ENCODE measurements at places on chromosomes 1 and 21. TPM values are rescaled to one million over a fixed set of nuclear protein-coding genes. Genes with fewer than 3 reads are reported as not detected.
A peak's percentile ranks its signal among the peaks of the same experiment; 100 is the strongest.

TTLL10 gene
- not detected for total RNA-seq

- peak; percentile 60 for DNase-seq
Measured at GRCh38 chr1:60848583-60849188, 233.7 kb upstream of the NFIA start.

- peak; percentile 70 for DNase-seq
Measured at GRCh38 chr1:204479387-204480136, 15.0 kb downstream of the PIK3C2B start.

ZNF691 gene
- total RNA-seq: 11.1 TPM

DNA sequence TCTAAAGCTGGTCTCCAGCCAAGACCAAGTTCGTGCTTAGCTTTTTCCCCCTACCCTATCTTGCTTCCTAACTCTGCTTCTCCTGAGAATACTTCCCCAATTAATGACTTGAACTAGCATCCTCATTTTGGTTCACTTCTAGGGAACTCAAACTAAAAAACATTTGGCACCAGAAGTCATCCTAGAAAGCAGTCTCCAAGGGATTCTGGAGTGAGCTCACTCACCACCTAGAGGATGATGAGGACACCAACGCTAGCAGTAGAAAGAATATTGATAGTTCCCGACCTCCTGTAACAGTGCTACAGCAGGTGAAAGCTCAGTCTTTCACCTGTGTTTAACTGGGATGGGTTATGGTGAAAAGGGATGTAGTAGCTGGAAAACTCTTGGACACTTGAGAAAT lies 4.7 kb upstream of the PSMB2 start:
- DNase-seq: no peak

AGPAT3 gene
- 31.0 TPM for total RNA-seq

- no peak for DNase-seq
Measured at GRCh38 chr1:203722909-203723308, 42.1 kb upstream of the LAX1 start.

TTLL7 gene
- total RNA-seq: 41.0 TPM

NOS1AP gene
- 0.62 TPM for total RNA-seq

- DNase-seq: no peak
Measured at GRCh38 chr1:55131801-55132200, 83.4 kb downstream of the USP24 start.

LEPR gene
- total RNA-seq: 19.4 TPM

DNA sequence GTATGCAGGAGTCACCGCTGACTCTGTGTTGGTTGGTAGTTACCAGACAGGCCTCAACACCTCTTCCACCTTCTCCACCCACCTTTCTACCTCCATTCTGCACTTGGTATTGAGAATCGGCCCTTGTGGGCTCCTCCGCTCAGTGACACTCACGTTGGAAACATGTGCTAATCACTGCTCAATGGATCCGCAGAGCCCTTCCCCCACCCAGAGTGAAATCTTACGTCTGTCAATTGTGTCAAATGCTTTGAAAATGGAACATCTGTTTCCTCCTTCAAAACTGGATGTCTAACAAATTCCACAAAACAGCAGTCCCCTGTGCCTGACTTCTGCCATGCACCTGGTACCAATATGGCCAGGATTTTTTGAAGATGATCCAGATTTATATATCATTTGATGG lies 65.5 kb upstream of the NRIP1 start:
- DNase-seq: no peak

DNA sequence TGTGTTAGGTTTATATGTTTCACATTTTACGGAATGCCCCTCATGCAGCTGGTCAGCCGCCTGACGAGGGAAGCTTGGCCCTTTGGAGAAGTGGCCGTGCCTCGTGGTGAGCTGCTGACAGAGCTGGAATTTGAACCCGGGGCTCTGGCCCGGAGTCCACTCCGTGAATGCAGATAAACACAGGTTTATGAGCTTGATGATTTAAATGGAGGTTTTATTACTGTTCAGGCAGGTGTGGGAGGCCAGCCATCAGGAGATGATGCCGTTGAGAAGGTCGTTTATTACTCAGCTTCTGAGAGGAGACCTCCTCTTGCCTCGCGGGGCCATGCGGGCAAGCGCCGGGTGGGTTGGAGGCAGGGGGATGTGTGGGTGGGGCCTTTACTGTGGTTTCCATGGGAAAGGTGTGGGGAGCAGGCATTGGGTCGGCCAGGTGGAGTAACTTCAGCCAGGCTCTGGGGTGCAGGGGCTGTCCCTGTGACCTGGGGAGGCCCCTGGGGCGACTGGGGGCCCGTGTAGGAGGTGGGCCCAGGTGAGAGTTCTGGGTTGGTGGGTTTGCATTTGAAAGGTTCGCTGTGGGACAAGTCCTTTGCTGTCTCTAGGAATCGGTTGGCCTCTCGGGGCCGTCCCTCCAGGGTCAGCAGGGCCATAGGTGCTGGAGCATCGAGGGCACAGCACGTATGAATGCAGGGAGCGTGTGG lies 22.0 kb downstream of the PRKCZ start:
- DNase-seq: no peak

DNA sequence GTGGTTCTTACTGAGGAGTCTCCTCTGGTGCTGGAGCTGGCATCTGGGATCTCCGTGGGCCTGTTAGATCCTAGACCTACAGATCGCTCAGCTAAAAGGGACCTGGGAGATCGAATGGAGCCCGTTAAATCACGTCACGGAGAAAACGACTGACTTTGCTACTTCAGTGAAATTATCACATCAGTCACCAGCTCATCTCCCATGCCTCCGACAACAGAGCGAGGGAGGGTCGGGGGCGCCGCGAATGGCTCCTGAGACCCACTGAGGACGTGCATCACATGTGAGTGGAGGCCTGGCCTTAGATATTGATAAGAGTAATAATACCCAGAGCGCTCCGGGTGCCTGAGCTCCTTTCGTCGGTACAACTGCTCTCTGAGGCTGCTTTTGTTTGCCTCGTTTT lies 55.6 kb upstream of the ACTL8 start:
- no peak for DNase-seq

ACKR1 gene
- not detected for total RNA-seq

GRCh38 chr1:194707074-194707473 lies 1520.7 kb upstream of the B3GALT2 start:
- no peak for DNase-seq

ATP1B1 gene
- total RNA-seq: 25.7 TPM

OVAAL gene
- 4.1 TPM for total RNA-seq

- DNase-seq: peak; percentile 45
Measured at GRCh38 chr1:152110365-152110859, 4.8 kb downstream of the TCHH start.

DNA sequence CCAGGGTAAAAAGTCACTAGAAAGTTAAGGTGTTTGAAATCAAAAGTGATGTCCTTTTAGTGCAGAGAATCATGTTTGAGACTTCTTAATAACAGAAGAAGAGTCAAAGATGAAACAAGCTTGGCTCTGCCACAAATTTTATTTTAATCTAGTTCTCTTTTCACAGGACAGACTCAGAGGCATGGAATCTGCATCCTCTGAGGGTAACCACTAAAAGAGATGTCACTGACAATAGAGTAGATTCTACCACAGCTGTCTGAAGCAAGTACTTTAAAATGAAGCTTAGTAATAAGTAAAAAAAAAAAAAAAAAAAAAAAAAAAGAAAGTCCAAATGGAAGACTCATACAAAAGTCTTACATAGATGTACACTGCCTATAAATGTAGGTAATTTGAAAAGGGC lies 519.7 kb upstream of the PRMT6 start:
- peak; percentile 42 for DNase-seq

- no peak for DNase-seq
Measured at GRCh38 chr21:40020651-40021050, 153.4 kb downstream of the PCP4 start.

THEM5 gene
- not detected for total RNA-seq

CRYAA gene
- not detected for total RNA-seq

GRCh38 chr21:28159396-28159795 lies 833.3 kb downstream of the LTN1 start:
- DNase-seq: no peak

DNA sequence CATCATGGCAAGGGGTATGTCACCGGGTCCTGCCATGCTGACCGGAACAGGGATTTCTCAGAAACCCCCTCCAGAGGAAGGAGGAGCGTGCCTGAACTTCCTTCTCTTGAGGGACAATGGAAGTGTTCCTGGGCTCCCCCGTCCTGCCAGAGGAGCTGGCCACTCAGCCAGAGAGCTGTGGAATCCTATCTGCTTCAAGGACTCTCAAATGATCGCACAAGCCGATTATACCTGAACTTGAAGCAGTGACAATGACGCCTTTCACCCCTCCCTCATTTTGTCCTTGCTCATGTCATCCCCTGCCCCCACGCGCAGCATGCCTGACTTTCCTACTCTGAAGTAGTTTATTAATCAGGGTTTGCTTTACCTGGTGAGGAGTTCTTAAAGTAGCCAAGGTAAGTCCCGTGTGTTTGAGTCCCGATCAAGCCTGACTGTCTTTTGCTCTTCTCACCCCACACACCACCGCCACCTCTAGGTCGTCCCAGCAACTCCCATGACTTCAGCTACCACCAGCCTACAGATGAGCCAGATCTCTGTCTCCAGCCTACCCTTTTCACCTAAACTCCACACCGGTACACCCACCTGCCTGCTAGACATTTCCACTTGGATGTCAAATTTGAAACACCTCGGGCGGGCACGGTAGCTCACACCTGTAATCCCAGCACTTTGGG lies 25.0 kb upstream of the PRELP start:
- no peak for DNase-seq

DNA sequence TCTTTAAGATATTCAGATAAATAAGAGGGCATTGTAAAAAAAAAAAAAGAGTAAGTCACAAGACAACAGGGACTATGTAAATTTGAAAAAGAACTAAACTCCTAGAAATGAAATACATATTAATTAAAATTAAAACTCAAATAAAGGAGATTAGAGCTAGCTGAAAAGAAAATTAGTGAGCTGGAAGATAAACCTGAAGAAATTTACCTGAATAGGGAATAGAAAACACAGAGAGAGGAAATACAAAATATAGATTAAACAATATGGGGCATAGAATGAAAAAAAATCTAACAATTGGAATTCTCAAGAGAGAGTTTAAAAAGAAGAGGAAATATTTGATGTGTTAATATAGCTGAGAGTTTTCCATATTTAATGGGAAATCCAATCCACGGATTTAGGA lies 35.6 kb upstream of the TADA1 start:
- no peak for DNase-seq

DNA sequence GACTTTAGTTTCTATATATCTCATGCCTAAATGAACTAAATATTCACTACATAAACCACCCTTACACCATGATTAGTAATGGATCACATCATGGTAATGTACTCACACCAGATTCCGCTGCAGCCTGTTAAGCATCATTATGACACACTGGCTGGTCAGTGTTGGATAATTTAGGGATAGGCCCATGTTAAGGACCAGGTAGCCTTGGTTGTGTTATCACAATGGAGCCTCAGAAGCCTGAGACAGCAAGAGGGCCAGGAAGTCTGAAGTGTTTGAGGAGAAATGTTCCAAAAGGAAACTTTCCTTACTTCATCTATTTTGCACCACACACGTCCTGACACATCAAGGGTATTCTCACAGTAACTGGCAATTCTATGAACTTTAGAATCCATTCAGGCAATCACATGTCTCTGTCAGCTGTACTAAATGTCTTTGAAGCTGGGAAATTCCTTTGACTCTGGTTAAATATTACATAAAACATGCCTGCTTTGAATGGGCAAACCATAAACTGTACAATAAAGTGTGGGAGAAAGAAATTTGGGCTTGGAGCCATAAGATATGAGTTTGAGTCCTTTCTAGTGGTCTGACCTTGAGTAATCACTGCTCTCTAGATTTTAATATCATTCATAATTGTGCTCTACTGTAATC lies 105.3 kb upstream of the DPT start:
- no peak for DNase-seq

DNA sequence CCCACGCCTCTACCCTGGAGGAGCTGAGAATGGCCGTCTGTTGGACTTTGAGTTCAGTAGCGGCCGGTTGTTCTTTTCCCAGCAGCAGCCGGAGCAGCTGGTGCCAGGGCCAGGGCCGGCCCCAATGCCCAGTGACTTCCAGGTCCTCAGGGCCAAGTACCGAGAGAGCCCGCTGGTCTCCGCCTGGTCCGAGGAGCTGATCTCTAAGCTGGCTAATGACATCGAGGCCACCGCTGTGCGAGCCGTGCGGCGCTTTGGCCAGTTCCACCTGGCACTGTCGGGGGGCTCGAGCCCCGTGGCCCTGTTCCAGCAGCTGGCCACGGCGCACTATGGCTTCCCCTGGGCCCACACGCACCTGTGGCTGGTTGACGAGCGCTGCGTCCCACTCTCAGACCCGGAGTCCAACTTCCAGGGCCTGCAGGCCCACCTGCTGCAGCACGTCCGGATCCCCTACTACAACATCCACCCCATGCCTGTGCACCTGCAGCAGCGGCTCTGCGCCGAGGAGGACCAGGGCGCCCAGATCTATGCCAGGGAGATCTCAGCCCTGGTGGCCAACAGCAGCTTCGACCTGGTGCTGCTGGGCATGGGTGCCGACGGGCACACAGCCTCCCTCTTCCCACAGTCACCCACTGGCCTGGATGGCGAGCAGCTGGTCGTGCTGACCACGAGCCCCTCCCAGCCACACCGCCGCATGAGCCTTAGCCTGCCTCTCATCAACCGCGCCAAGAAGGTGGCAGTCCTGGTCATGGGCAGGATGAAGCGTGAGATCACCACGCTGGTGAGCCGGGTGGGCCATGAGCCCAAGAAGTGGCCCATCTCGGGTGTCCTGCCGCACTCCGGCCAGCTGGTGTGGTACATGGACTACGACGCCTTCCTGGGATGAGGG lies 28.5 kb upstream of the SPSB1 start:
- DNase-seq: no peak

DNA sequence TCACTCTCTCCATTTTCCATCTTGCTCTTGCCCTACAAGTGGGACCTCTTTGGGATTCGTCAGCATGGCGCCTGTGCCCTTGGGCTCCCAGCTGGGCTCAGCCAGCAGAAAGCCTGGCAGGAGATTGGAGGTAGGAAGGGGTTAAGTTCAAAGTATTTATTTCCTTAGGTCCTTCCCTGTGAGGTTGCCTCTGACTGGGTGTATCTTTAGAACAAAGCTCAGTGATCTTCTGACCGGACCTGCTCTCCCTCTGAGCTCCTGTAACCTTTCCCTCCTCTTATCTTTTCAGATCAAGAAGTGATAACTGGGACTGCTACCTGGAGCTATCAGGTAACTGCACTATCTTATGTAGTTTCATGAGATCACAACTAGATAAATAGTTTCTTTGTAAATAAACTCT lies 75.8 kb upstream of the ABCD3 start:
- DNase-seq: no peak

GRCh38 chr1:15155888-15156741 lies 2.6 kb downstream of the TMEM51 start:
- DNase-seq: no peak

- no peak for DNase-seq
Measured at GRCh38 chr1:34113362-34113761, 51.7 kb downstream of the CSMD2 start.

EEIG2 gene
- 5.9 TPM for total RNA-seq

- no peak for DNase-seq
Measured at GRCh38 chr1:21779613-21780521, 3.1 kb downstream of the USP48 start.
